ENCODE measurements at places on chromosomes 1 and 21.

DNA sequence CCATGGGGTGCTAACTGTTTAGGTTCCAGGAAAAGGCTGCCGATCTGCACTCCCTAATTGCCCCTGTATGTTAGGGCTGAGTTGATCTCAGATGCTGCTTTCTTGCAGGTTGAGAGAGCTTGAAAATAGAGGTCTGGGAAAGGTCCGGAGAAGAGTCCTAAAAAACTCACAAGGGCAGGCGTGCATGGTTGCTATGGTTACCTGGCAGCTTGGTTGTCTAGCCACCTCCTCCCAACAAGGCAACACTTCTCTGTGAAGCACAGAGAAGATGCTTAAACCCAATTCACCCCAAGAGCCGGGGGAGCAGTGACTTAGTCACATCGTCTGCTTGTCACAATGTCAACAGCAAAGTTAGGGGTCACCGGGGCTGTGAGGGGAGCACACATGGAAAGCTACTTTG is 31.0 kb upstream of the LRRC52 start:
- DNase-seq = no peak

DNA sequence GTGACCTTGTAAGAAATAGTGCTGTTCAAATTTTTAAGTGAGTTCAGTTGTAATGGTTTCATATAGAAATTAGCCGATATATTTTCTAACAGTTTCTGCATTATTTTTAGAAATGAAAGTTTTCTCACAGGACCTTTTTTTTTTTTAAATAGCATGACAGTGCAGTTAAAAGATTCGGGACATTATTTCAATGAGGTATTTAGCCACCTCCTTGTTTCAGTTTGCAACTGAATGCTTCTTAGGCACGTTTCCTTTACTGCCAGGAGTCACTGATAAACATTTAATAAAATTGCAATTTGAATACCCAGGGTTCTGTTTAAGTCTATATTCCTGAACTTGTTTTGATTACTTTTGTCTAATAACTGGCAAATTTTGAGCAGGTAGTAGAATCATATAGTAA is 304.7 kb downstream of the TM2D1 start:
- no peak for DNase-seq

DNA sequence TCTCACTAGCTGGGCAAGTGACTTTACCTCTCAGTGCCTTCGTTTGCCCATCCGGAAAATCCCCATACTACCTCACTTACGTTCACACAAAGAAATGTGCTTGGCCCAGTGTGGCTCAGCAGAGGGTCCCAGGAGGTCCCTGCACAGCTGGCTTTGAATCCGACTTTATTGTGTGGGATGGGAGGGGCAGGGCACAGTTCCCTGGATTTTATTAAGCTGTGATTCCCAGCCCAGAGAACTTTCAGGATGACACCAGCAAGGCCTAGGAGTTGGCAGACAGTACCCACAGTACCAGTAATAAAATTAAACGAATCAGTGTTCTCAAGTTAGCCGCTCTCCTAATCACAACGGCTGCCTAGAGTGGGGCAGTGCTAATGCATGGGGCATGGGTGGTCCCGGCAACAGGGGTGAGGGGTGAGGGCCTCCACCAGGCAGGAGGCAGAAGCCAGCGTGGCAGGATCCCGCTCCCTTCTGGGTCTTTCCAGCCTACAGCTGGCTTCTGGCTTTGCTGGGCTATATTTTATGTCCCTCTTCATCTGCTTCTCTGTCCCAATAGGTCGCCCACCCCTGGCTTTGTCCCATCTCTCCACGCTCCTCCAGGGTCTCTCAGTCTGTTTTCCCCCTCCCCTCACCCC is 74.9 kb downstream of the VWA5B1 start:
- no peak for DNase-seq

DNA sequence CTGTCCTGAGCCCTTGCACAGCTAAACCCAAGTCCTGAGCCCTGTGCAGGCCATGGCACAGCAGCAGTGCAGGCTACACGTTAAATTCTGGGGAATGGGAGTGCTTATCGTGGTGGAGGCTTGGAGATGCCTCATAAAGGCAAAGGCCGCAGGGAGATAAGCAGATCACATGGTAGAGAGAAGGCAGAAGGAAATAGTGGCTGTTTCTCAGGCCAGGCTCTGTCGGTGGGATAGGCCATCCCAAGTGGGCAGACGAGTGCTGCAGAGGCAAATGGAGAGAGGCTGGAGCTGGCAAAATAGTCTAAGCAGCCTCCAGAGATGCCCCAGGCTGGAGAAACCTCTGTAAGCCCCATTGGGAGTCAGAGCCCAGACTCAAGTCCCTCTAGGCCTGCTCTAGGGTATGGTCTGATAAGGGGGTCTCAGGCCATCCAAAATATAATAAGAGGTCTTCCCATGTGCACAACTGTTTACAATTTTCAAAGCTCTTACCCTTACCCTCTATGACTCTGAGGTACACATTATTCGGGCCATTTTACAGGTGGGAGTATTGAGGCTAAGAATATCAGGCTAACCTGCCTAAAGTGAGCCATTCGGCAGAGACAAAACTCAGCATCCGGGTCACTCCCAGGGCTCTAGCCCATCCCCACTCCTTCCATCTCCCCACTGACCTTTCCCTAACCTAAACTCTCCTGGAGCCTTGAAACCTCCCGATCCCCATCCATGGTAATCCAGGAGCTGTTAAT is 79.6 kb downstream of the NKAIN1 start:
- DNase-seq = no peak

DNA sequence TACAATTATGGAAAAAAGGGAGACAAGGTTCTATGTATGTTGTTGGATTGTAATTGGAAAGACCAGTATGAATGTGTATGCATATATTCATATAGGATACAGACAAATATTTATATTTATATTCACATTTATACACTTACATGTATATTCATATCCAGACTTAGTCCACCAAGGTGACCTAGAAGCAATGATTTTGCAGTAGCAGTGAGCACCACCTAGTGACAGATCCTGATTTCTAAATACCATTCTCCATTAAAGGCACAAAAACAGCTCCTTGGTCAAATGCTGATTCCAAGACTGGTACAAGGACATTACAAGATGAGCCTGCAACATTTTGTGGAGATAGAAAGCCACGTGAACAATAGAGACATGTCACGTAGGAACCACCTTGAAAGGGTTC is 153.4 kb downstream of the SDCCAG8 start:
- no peak for DNase-seq

DNA sequence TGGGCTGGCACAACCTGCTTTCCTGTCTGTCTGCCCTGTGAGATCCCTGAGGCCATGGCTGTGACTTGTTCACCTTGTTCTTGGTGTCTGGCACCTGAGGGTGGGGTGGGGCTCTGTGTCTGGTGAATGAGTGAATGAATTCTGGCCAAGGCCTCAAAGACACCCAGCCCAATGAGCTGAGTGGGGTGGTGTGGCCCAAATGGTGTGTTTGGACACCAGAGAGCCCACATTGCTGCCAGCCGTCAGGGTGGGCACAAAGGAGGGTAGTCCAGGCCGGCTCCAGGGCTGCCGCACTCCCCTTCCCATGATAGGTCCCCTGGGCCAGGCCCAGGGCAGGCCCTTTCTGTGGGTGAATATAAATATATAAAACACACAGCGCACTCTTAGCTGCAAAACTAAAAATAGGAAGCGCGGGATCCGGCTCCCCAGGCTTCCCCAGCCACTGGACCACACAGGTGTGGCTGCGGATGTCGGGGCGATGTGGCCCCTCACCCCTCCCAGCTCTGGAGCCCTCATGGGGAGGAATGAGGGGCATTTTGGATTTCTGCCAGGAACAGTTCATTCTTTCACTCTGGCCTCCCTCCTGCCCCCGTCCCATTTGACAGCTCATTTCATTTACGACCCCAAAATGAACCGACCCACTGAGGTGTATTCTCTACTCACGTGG is 33.3 kb downstream of the RUNX3 start:
- DNase-seq = no peak
